Effector memory CD4-positive, alpha-beta T cell (primary cell): ENCODE measurements at places on chromosomes 11 and 22.

GRCh38 chr11:35079611-35080010 lies 59.4 kb upstream of the CD44 start:
- H3K4me1 ChIP-seq, result peaks cover 74% of the 10 kb centered on the region
- no peak for DNase-seq
- H3K27me3 ChIP-seq, result no peaks in the 10 kb centered on the region
- peak overlapping the region; percentile 79 for H3K27ac ChIP-seq

DNA sequence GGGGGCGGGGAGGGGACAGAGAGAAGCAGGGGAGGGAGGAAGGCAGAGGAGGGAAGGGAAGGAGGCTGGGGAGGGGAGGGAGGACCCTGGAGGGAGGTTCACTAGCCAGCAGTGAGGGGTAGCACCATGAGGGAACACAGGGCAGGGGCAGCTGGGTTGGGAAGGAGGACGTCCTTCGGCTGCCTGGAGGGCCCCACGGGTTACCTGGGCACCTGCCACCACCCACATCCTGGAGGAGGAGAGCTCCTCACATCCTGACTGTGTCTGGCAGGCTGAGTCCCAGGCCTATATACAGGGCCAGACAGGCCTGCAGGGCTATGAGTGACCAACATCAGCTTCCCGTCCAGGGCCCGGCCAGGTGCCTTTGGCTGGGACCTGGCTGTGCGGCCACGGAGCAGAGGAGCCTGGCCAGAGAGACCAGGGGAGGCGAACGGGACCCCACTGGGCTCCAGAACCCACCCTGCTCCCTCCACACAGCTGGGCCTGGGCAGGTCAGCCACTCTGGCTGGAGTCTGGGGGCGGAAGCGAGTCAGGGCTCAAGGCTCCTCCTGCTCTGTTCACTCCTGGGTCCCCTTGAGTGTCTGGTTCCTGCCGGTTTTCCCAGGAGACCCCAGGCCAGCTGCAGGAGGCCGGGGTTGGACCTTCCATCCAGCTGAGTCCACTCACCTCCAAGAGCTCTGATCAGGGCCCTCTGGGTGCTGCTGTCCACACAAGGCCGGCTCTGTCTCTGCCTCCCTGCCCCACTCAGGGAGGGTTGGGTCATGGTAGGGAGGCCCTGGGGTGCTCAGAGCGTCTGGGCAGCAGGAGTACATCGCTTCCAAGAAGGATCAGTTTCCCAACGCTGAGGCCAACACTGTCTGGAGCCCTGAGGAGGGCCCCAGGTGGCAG lies 677.7 kb downstream of the BRD1 start:
- H3K27ac ChIP-seq, result no peak overlapping the region
- no peak overlapping the region for H3K4me3 ChIP-seq
- no peaks in the 10 kb centered on the region for H3K36me3 ChIP-seq
- H3K27me3 ChIP-seq, result no peaks in the 10 kb centered on the region
- no peaks in the 10 kb centered on the region for H3K4me1 ChIP-seq
- no peak for DNase-seq

DNA sequence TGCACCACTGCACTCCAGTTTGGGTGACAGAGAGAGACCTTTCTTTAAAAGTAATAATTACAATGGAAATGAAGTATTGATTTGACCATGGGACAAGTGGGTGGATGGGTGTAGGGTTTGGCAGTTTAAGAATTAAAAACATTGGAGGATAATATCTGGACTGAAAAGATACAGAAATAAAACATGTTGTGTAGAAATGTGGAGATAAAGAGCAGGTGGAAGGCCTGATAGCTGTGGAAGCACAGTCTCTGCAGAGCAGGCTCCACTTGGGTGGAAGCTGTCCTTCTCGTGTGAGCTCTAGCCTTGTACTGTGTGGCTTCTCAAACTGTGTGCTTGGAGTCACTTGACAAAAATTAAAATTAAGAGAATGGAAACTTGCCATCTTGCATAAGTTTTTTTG lies 25.6 kb downstream of the APLP2 start:
- no peak overlapping the region for H3K27ac ChIP-seq
- DNase-seq, result no peak
- H3K4me1 ChIP-seq, result no peaks in the 10 kb centered on the region

GRCh38 chr11:65896034-65896999 lies 3.9 kb downstream of the FOSL1 start:
- no peak overlapping the region for H3K4me3 ChIP-seq
- H3K27me3 ChIP-seq, result peaks cover 11% of the 10 kb centered on the region
- no peak for DNase-seq
- peaks cover 51% of the 10 kb centered on the region for H3K4me1 ChIP-seq
- H3K27ac ChIP-seq, result no peak overlapping the region

- H3K36me3 ChIP-seq, result no peaks in the 10 kb centered on the region
- no peak overlapping the region for H3K4me3 ChIP-seq
- H3K27me3 ChIP-seq, result no peaks in the 10 kb centered on the region
- H3K4me1 ChIP-seq, result no peaks in the 10 kb centered on the region
- no peak for DNase-seq
- H3K27ac ChIP-seq, result no peak overlapping the region
Measured at GRCh38 chr11:106178361-106178760, 100.9 kb downstream of the AASDHPPT start.

DNA sequence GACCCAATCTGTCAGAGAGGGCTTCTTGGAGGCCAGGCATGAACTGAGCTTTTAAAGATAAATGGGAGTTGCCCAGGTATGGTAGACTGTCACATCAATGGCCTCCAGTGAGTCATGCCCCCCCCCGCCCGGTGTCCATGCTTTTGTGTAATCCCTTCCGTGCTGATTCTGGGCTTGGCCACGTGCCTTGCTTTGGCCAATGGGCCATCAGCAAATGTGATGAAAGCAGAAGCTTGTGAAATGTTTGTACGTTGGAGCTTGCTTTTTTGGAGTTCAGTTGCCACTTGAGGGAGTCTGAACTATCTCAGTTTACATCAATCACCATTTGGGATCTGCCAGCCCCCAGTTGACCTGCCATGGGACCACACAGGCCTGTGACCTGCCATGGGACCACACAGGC lies 4.3 kb upstream of the THY1 start:
- H3K27me3 ChIP-seq, result no peaks in the 10 kb centered on the region
- no peaks in the 10 kb centered on the region for H3K36me3 ChIP-seq

- no peaks in the 10 kb centered on the region for H3K36me3 ChIP-seq
- H3K4me3 ChIP-seq, result no peak overlapping the region
- DNase-seq, result no peak
- no peak overlapping the region for H3K27ac ChIP-seq
Measured at GRCh38 chr11:1968454-1969002, 21.4 kb downstream of the MRPL23 start.

- H3K4me3 ChIP-seq, result no peak overlapping the region
- H3K27ac ChIP-seq, result no peak overlapping the region
Measured at GRCh38 chr11:41040474-41040873, 419.0 kb downstream of the LRRC4C start.

DNA sequence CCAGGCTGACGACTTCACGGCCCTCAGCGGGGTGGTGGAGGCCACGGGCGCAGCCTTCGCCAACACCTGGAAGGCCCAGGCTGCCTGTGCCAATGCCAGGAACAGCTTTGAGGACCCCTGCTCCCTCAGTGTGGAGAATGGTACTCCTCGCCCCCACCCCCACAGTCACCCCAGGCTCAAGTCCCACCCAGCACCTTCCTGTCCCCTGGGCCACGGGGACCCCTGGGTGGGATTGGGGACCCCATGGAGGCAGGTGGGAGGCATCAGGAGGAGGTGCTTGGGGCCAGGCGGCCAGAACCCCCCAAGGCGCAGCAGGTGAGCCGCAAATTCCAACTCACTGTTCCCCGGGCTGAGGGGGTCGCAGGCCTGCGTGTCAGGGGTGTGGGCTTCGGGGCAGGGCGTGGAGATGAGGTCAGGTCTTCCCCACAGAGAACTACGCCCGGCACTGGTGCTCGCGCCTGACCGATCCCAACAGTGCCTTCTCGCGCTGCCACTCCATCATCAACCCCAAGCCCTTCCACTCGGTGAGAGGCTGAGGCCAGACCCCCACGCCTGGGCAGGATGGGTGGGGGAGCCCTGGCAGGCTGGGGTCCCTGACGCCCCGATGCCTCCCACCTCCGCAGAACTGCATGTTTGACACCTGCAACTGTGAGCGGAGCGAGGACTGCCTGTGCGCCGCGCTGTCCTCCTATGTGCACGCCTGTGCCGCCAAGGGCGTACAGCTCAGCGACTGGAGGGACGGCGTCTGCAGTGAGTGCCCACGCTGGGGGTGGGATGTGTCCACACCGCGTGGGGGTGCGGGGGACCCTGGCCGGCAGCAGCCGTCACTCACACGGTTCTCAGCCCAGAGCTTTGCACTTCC lies 9.4 kb downstream of the MUC5B start:
- no peaks in the 10 kb centered on the region for H3K27me3 ChIP-seq
- H3K36me3 ChIP-seq, result no peaks in the 10 kb centered on the region
- H3K4me3 ChIP-seq, result no peak overlapping the region
- H3K4me1 ChIP-seq, result no peaks in the 10 kb centered on the region
- H3K27ac ChIP-seq, result no peak overlapping the region
- DNase-seq, result no peak

DNA sequence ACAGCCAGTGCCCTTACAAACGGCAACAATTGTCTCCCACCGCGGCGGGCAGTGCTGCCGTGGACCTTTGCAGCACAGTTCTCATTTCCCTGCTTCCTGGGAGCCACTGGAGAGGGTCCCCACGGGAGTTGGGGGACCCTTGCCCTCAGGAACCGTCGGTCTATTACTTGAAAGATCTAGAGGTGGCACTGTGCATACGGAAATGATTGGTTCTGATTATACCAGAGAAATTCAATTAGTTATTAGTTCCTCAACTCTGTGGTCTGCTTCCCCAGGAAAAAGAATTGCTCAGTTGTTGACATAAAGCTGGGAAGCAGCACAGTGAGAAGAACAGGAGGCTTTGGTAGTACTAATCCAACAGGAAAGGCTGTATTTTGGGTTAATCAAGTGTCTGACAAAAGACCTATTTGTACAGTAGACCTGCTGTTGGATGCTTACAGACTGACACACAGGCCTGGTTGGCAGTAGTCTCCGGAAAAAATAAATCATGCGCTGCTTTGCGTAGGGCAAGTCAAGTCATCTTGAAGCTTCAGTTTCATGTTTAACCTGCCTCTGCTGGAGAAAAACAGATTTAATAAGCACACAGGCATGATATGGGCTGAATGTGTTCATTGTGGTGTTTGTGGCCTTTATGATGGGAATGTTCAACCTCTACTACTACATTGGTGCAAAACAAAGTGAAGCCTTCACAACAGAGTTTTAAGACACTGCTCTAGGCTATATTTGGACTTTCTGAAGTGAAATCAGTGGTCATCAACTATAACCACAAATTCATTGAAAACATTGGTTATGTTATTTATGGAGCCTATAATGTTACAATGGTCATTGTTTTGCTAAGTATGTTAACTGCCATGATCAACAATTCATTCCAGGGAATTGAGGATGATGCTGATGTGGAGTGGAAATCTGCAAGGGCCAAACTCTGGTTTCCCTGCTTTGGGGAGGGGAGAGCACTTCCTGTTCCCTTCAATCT lies 54.6 kb upstream of the SC5D start:
- no peak for DNase-seq
- H3K27me3 ChIP-seq, result no peaks in the 10 kb centered on the region
- H3K36me3 ChIP-seq, result no peaks in the 10 kb centered on the region
- H3K4me3 ChIP-seq, result no peak overlapping the region
- H3K27ac ChIP-seq, result no peak overlapping the region
- no peaks in the 10 kb centered on the region for H3K4me1 ChIP-seq

DNA sequence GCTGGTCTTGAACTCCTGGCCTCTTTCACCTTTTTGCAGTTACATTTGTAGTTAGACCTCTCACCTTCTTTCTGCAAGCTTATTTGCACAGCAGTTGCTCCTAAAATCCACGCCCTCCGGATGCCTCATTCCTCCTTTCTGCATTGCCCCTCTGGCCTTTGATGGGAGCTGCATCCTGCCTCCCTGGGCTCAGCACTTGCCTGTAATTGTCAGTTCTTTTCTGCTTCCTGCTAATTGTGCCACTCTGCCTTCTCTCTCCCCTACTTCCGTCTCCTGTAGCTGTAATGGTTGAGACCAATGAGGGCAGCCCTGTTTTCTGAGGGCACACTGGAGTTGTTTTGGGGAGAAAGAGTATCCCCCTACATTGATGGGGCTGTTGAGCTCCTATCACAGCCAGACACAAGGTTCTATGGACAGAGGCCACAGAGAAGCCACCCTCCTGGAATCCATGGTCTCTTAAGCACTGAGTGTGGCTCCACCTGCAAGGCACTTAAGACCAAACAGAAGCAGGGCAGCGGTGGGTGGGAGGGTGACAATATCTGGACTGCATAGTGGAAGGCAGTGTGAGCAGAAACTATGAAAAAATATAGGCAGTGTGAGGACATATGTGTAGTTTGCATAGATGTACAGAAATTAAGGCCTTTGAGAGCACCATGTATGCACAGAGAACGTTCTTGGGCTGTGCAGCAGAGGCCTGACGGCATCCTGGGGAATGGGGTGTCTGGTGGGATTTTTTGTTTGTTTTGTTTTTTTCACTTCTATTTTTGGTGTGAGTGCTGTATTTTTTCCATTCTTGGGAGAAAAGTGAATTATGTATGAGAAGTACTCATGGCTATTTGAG lies 30.5 kb downstream of the YDJC start:
- H3K4me1 ChIP-seq, result no peaks in the 10 kb centered on the region
- no peak for DNase-seq
- H3K27ac ChIP-seq, result no peak overlapping the region
- no peaks in the 10 kb centered on the region for H3K27me3 ChIP-seq

DNA sequence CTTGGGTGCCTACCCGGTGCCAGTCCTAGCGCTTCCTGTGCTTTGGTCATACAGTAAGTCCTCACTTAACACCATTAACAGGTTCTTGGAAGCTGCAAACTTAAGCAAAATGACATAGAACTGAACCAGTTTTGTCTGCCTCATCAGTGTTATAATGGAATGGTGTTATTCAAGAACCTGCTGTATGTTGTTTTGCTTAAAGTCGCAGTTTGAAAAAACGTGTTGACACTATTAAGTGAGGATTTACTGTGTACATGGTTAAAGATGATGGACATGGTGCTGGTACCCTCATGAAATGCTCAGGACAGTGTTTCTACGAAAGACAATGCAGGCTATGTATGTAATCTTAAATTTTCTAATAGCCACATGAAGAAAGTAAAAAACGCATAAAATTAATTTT lies 41.3 kb downstream of the PPP6R3 start:
- no peaks in the 10 kb centered on the region for H3K27me3 ChIP-seq
- H3K4me3 ChIP-seq, result no peak overlapping the region
- H3K36me3 ChIP-seq, result no peaks in the 10 kb centered on the region

DNA sequence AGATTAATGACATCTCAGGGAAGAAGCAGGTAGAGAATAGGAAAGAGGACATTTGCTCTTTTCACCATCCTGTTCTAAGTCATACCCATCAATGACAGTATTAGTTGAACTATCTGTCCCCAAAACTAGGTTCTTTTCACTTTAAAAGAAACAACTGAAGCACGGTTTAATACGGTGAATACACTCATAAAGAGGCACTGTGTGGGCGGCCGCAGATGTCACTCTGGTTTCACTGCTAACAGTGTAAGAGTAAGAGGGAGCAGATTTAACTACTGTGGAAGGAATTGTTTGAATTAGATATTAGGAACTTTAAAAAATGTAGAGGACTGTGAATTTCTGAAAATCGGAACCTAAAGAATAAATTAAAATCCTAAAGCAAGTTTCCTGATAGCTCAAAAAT lies 49.5 kb downstream of the VSIG10L2 start:
- no peak for DNase-seq
- H3K36me3 ChIP-seq, result no peaks in the 10 kb centered on the region
- H3K4me3 ChIP-seq, result no peak overlapping the region
